ENCODE measurements at places on chromosomes 16 and 17. TPM values are rescaled to one million over a fixed set of nuclear protein-coding genes. Genes with fewer than 3 reads are reported as not detected.

The STAC2 gene
- 0.25 TPM for polyA plus RNA-seq

The KRTAP4-9 gene
- polyA plus RNA-seq = not detected

The CYBC1 gene
- 39.6 TPM for polyA plus RNA-seq

The TBC1D3E gene
- polyA plus RNA-seq = not detected

The GPR179 gene
- 0.94 TPM for polyA plus RNA-seq

DNA sequence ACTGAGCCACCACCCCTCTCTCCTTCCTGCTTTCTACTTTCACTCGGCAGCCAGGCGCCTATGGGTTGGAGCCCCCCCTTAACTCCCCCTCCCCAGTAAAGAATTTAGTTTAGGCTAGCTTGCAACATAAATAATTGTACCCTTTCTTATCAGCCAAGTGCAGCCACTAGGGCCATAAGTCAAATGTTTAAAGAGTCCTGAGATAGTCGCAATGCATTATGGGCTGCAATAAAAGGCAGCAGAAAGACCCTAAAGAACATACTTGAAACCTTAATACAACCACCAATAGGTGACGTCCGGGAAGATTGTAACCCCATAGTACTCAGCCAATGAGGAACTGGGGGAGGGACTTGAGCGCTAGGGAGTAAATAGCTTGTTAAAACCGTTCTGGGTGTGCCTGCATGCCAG is 40.5 kb downstream of the C16orf82 start:
- DNase-seq = no peak

GRCh38 chr17:15406081-15406480 is 61.3 kb downstream of the CDRT4 start:
- DNase-seq = no peak

DNA sequence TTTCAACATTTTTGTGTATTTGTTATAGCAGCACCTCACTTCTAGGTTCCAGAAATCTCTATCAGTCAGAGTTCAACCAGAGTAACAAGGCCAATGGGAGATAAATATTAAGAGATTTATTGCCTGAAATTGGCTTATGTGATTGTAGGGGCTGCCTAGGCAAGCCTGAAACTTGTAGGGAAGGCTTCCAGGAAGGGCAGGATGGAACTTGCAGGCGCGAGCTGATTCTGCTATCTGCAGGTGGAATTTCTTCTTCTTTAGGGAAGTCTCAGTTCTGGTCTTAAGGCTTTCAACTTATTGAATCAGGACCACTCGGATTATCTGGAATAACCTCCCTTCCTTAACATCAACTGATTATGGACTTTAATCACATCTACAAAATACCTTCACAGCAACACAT is 199.5 kb upstream of the NLRP1 start:
- no peak for DNase-seq

DNA sequence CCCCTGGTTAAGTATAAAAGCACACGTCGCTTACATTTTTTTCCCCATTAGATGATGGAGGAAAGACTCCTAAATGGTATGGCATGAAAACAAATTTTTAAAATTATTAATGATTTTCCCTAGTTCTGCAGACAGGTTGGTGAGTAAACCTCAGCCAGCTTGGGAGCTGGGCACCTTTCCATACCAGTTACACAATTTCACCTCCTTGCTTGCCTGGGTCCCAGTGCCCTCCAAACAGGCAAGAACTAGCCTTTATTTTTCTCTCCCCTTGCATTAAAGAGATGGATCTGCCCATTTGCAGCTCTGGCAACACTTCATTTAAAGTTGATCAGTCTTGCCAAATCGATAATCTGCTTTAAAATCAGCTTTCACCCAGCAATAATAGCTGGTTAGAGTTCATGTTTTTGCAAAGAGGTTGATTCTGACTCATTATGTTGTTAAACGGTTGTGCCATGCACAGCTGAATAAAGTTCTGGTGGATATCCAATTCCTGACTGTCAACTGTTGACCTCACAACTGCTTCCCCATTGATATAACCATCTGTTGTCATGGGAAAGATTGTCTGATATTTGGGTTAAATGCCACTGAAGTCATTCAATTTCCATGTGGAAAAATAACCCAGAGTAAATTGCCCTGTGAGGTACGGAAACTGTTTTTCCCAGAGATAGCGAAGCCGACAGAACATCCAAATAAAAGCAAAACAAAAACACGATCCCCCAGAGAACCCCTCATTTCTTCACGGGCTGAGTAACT is 1.3 kb downstream of the C17orf58 start:
- peak; percentile 46 for DNase-seq

DNA sequence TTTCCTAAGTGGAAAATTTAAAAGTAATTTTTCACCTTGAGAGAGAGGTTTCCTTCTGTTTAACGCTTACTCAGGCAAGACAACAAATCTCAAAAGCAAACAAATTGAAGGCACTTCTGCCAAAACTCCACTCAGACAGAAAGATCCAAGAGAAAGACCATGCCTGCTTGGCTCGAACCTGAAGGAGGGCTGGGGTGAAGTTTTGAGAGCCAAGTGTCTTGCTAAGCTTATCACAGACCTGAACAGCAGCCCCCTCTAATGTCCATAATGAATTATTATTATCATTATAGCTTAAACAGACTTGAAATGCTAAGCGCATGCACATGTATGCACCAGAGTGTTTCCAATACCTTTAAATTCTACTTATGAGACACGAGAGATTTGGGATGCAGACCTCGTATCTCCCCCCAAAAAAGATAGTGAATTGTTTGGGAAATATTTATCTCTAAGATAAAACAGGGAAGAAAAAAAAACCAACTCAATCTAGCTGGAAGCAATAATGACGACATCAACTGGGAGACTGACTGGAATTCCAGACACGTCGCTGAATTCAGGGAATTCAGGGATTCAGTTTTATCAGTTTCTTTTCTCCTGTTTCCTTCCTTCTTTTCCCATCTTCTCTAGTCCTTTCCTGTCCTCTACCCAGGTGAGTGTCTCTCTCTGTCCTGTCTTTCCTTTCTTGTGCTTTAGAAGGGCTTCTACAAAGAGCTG is 473.2 kb downstream of the RBFOX1 start:
- peak; percentile 38 for DNase-seq

DNA sequence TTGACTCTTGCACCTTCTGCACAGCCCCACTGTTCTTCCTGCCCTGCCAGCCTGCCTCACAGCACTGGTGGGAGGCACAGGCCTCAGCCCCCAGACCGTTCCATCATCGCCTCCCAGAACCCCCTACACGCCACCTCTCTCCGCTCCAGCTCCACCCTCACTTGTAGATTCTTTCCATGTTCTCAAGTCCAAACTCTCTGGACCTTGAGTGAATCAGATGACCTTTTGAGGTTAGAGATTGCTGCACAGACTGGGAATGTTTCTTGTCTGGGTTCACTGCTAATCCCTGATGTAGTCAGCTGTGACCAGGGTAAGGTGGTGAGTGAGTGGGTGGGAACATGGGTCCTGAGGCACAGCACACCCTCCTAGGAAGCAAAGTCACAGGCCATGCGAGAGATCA is 272.4 kb downstream of the IRF8 start:
- no peak for DNase-seq

DNA sequence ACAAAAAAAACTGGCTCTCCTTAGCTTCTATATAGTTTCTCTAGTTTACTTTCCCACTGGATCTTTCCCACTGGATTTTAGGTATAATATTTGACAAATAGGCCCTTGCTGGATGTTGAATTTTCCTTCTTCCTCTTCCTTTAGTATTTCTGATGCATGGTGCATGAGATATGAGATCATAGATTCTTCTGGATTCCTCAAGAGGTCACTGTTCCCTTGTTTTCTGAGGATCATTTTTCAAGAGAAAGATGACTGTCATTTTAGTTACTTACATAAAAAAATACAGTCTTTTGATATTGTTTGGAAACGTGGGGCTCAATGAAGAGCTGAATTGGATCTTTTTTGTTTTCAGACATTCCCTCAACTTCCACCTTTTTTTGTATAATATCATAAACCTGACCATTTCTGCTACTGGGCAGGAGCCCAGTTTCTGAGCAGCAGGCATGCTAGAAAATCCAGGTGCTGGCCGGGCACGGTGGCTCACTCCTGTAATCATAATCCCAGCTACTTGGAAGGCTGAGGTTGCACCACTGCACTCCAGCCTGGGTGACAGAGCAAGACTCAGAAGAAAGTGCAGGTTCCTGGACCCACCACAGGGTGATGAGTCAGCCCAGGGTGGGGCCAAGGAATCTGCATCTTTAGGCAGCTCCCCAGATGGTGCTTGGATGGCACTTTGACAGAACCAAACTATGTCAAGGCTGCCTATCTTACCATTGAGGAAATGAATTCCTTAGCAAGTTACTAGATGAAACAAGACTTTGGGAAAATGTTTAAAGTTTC is 70.3 kb downstream of the SDR42E1 start:
- peak; percentile 29 for DNase-seq

DNA sequence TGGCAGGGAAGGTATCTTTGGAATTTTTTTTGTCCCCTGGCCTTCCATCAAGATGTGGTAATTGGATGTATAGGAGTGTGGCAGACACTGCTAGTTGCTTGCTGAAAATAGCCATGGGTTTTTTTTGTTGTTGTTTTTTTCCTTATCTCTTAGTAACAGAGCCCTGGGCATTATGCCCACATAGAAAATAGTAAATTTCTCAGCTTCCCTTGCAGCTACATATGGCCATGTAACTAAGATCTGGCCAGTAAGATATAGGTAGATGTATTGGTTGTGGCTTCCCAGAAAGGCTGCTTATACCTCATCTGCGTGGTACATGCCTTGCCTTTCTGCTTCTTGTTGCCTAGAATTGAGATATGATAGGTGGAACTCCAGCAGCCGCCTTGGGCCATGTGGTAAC is 349.9 kb downstream of the CPPED1 start:
- no peak for DNase-seq

GRCh38 chr17:82056729-82057621 is 5.3 kb downstream of the GPS1 start:
- DNase-seq = no peak

DNA sequence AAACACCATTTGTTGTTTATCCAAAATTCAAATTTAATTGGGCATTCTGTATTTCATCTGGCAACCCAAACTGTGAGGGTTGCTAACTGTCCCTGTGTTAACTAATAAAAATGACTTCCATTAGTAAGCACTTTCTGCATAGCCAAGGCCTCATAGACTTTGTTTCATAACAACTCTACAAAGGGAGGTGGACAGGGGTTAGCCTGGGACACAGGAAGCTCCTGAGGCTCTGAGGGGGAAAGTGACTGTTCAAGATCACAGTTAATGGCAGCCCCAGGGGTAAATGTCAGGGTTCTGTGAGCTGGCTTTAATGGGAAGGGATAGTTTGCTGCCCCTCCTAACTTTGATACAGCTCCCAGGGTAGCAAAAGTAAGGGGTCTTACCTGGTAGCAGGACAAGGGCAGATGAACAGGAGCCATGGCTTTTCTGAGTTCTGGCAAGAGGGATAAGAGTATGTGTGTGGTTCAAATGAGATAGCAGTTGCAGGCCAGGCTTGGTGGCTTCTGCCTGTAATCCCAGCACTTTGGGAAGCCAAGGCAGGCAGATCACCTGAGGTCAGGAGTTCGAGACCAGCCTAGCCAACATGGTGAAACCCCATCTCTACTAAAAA is 2.2 kb downstream of the HEATR9 start:
- DNase-seq = no peak

DNA sequence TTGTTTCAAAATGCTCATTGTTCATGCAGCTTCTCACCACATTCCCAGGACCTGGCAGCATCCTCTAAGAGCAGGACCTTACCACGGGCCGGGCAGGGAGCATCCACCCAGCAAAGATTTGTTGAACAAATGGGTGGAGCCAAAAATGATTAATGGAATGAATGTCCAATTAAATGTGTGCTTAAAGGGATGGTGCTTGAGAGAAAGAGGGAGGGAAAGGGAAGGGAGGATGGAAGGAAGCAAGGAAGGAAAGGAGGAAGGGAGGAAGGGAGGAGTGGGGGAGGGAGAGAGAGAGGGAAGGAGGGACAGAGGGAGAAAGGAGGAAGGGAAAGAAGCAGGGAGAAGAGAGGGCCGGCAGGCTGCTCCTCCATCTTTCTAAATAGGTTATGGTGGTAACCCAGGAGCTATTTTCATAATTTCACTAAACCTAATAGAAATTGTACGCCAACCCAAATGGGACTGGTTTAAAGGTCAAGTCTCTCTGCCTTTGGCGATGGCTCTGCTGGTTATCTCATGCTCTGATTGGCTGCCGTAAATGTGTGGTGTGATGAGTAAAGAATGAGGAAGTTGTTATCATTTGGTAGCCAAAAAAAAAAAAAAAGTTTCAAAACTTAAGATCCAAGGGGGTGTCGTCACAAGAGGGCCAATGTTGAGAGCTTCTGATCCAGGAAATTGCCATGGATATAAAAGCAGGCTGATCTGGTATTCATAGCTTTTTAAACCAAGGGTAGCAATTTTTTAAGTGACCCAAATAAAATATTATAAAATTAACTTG is 126.7 kb upstream of the FOXF1 start:
- DNase-seq = no peak

DNA sequence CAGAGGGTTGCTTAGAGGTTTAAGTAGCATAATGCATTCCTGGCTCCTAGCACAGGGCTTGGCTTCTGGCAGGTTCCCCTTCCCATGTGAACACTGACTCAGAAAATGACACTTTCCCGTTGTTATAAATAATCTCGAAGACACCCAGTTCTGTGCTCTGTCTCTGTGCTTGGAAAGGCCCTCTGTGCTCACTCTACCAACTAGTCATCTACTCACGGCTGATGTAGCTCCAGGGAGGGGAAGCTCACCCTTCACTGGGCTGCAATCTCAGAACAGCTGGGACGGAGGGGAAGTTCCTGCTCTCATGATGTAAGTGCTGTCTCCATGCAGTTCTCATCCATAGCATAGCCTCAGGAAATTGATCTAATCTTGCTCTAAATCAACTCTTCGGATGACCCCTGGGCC is 230.5 kb upstream of the ASIC2 start:
- DNase-seq = peak; percentile 41

- DNase-seq = no peak
Measured at GRCh38 chr17:15122857-15123256, 142.3 kb downstream of the PMP22 start.

DNA sequence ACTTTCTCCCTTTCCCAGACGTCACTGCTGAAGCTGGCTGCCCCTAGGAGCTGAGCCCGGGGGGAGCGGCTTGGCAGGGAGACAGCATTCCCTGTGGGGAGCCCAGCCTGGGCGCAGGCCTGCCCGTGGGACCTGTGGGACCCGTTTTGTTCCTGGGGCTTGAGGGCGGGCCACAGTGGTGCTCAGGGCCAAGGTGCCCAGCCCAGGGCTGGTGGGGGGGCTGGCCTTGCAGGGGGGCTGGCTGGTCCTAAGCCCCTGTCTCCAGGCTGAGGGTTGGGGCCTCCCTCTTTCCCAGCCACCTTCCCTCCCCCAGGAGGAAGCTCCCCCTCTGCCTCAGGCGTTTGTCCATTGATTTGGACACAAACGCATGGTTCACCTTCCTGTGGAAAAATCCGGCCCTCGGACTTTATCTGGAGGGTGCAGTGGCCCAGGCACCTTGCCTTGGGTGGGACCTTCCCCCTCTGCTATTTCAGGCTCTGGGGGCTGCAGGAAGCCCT is 4.4 kb downstream of the NHERF2 start:
- no peak for DNase-seq

GRCh38 chr17:64244165-64244564 is 18.9 kb downstream of the TEX2 start:
- no peak for DNase-seq

GRCh38 chr17:2808367-2809335 is 12.4 kb downstream of the RAP1GAP2 start:
- no peak for DNase-seq

Measured in hindlimb muscle (tissue), 1 donor.